ENCODE measurements at places on chromosomes 16 and 17. TPM values are rescaled to one million over a fixed set of nuclear protein-coding genes. Genes with fewer than 3 reads are reported as not detected.

Gene TBC1D3H
- not detected for total RNA-seq

Gene ELOB
- 230 TPM for total RNA-seq

Gene CHD9NB
- 16.4 TPM for total RNA-seq

Gene CFAP97D1
- not detected for total RNA-seq

Gene KAT8
- 67.8 TPM for total RNA-seq

Gene PPY
- not detected for total RNA-seq

Gene CHST5
- total RNA-seq: 0.15 TPM

Gene STRADA
- 25.9 TPM for total RNA-seq

Gene FBXO39
- 1.3 TPM for total RNA-seq

All from breast epithelium (tissue), 4 donors.